ENCODE measurements at places on chromosomes 1 and 21.

DNA sequence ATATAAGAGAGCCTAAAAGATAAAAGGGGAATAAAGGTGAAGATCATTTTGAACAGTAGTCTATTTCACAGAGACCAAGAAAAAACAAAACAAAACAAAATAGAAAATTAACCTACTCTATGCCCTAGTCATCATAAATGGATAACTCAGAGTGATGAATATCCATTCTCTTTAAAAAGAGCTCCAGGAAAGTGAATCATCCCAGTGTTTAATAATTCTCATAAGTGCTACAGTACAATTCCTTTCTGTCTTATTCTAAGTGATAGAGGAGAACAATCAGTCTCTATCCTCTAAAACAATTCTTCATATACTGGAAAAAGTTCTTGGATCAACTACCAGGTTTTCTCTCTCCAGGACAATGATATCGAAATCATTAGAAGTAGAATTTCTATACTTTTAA is 45.8 kb downstream of the GDAP2 start:
- H3K4me3 ChIP-seq, result no peak overlapping the region
- H3K4me1 ChIP-seq, result no peaks in the 10 kb centered on the region
- DNase-seq, result no peak
- H3K27me3 ChIP-seq, result no peaks in the 10 kb centered on the region
- no peak overlapping the region for H3K27ac ChIP-seq

DNA sequence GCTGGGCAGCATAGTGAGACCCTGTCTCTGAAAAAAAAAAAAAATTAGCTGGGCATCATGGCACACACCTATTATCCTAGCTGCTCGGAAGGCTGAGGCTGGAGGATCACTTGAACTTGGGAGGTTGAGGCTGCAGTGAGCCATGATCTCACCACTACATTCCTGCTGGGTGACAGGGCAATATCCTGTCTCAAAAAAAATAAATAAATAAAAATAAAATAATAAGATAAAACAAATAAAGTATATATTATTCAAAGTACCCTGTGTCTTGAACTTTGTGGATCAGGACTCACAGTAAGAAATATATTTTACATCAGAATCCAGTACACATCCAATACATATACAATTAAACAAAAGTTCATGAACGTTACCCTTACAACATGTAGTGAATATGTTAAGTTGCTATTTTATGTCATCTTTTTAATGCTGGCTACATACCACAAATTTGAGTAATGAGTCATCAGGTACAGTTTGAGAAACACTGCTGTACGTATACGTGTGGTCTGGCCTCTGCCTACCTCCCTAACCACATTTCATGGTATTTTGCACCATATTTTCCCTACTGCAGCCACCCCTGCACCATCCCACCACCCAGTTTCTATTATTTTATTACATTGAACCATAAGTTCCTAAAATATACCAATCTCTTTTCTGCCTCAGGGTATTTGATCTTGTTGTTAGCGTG is 4.4 kb downstream of the NME7 start:
- no peak overlapping the region for H3K4me3 ChIP-seq
- no peak for DNase-seq
- no peak overlapping the region for H3K27ac ChIP-seq
- H3K27me3 ChIP-seq, result no peaks in the 10 kb centered on the region

DNA sequence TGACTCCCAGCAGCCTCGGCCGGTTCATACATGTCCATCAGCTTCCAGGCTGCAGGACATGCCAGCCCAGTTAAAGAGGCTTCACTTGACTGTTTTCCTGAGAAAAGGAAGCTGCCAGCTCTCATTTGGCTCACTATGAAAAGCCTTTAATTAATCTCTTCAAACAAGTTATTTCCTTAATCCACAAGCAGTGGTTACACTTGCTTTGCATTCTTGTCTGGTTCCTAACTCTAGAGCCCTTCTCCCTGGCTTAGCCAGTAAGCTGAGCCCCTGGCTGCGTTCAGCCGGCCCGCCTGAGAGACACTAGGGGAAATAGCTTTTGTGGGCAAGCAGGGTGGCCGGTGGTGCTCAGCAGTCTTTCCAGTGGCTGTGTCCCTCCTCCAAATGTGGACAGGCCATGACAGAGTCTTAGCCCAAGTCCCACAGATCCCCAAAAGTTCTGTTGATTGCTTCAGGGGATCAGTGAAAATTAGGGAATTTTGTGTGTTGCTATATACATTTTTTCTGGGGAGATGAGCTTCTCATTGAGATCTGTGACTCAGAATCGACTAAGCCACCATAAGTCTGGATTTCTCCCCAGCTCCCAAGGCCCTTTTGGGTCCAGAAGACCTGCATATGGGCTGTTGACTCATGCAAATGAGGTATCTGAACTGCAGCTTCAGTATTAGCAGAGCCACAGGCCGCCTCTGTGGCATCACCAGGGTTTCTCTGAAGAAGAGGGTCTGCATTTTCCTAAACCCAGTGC is 10.1 kb downstream of the ATF3 start:
- no peaks in the 10 kb centered on the region for H3K27me3 ChIP-seq
- H3K36me3 ChIP-seq, result peaks cover 69% of the 10 kb centered on the region
- H3K4me1 ChIP-seq, result no peaks in the 10 kb centered on the region
- no peak for DNase-seq
- no peak overlapping the region for H3K27ac ChIP-seq

GRCh38 chr1:226276077-226276682 is 32.8 kb downstream of the LIN9 start:
- H3K4me3 ChIP-seq, result no peak overlapping the region
- DNase-seq, result no peak
- H3K4me1 ChIP-seq, result no peaks in the 10 kb centered on the region
- no peaks in the 10 kb centered on the region for H3K27me3 ChIP-seq
- no peaks in the 10 kb centered on the region for H3K36me3 ChIP-seq

- H3K4me3 ChIP-seq, result no peak overlapping the region
- H3K27me3 ChIP-seq, result no peaks in the 10 kb centered on the region
These were observed 43.3 kb downstream of the TP73 start for GRCh38 chr1:3695326-3696217.

DNA sequence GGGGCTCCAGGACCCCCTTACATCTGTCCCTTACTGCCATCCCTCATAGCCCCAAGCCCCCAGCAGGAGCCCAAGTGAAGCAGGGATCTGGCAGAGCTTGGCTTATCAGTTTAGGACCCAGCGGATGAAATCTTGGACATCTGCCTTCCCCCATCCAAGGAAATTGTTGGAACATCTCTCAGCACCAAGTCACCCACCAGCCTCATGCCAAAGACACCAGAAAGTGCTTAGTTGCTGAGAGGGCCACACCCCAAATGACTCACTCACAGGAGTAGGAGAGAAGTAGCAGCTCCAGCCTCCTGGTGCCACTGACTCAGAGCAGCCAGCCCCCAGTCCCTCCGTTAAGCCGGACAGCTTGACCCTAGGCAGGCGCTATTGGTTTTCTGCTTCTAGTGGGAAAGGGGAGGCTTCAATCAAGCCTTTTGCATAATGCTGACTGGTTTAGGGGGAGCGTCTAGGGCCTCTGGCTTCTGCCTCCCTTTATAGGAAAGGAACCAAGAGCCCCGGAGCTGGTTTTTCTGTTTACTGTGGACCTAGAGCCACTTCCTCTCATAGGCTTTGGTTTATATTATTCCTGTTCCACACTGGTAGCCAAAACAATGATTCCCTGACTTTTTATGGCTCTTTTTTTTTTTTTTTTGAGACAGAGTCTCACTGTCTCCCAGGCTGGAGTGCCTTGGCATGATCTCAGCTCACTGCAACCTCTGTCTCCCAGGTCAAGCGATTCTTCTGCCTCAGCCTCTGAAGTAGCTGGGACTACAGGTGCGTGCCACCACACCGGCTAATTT is 114.2 kb upstream of the IPO9 start:
- peak; percentile 87 for DNase-seq
- H3K4me3 ChIP-seq, result no peak overlapping the region
- H3K36me3 ChIP-seq, result peaks cover 5% of the 10 kb centered on the region
- no peaks in the 10 kb centered on the region for H3K27me3 ChIP-seq
- H3K27ac ChIP-seq, result peak overlapping the region; percentile 90

GRCh38 chr1:192506741-192507155 is 68.8 kb upstream of the RGS1 start:
- H3K27ac ChIP-seq, result no peak overlapping the region
- no peaks in the 10 kb centered on the region for H3K36me3 ChIP-seq
- no peaks in the 10 kb centered on the region for H3K4me1 ChIP-seq
- H3K4me3 ChIP-seq, result no peak overlapping the region
- DNase-seq, result no peak

DNA sequence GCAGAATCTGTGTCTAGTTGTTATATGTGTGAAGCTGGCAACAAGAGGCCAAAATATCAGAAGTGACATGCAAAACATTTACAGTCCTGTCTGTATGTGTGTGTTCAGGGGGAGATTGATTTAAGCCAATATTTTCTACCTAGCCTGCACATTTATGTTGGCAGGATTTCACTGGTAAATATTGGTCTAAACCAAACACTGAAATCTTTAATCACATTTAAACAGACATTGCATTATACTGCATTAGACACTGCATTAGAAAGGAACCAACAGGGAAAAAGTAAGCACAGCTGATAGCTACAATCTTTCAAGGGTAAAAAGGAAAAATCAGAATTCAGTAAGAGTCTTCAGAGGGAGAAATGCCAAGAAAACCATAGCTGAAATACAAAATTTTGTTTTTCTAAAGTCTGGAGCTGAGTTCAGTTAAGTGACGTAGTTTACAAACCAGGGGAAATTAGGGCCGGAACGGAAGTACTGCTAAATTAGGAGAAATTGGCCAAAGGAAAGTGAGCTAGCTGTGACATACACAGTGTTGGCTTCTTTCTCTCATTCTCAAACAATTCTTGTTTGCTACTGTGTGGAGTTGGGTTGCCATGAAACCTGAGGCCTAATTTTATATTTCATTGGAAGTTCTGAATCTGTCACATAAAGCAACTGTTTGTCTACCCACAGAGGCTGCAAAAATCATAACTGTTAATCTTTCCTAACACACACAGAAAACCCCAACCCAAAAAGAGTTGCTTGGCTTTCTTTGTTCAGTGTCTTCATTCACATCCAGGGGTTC is 217.3 kb upstream of the SGIP1 start:
- peaks cover 40% of the 10 kb centered on the region for H3K4me1 ChIP-seq
- no peak overlapping the region for H3K4me3 ChIP-seq
- H3K36me3 ChIP-seq, result no peaks in the 10 kb centered on the region

- H3K27ac ChIP-seq, result peak within 1 kb of the TSS; percentile 8
- H3K4me3 ChIP-seq, result no peak within 1 kb of the TSS
- peaks cover 14% of the 10 kb centered on the region for H3K4me1 ChIP-seq
- H3K27me3 ChIP-seq, result peaks cover 6% of the 10 kb centered on the region
- no peaks in the 10 kb centered on the region for H3K36me3 ChIP-seq
These were observed at the start of gene CHI3L1 for GRCh38 chr1:203186446-203187303. CHI3L1 (minus strand) TSS chr1:203186704; CDS start chr1:203186623, 81 bp downstream.

DNA sequence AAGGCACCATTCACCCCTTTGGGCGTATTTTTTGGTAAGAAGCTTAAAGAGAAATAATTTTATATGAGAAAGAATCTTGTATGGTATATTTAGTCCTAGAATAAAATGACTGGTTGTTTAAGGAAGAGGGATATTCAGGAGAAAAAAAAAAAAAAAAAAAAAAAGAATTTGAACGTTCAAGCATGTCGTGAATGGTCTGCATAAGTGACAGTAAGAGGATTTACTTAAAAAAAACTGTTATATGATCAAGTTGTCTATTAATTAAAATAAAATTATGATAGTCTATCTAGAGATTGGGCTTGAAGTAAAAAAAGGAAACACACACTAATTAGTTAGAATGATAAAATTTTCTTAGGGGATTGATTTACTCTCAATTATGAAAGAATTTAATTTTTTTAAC is 11.7 kb upstream of the OR14I1 start:
- no peaks in the 10 kb centered on the region for H3K36me3 ChIP-seq
- H3K4me1 ChIP-seq, result no peaks in the 10 kb centered on the region

DNA sequence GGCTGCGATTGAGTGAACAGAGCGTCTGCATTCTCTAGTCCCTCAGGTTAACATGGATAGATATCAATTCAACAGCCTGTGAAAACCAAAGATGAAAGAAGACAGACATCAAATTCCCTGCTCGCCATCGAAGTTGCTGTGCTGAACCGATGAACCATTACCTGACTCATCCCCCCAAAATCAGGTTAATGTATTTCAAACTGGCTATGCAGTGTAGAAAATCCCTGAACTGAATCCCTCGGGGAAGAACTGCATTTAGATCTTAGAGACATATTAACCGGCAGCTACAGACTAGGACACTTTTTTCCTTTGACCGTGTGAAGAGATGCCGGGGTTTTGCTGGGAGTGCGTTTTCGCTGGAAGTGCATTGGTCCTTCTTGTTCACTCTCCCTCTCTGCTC is 213.2 kb upstream of the KIAA0040 start:
- H3K4me1 ChIP-seq, result no peaks in the 10 kb centered on the region
- DNase-seq, result no peak
- H3K36me3 ChIP-seq, result no peaks in the 10 kb centered on the region
- no peak overlapping the region for H3K4me3 ChIP-seq
- H3K27me3 ChIP-seq, result peaks cover 3% of the 10 kb centered on the region

DNA sequence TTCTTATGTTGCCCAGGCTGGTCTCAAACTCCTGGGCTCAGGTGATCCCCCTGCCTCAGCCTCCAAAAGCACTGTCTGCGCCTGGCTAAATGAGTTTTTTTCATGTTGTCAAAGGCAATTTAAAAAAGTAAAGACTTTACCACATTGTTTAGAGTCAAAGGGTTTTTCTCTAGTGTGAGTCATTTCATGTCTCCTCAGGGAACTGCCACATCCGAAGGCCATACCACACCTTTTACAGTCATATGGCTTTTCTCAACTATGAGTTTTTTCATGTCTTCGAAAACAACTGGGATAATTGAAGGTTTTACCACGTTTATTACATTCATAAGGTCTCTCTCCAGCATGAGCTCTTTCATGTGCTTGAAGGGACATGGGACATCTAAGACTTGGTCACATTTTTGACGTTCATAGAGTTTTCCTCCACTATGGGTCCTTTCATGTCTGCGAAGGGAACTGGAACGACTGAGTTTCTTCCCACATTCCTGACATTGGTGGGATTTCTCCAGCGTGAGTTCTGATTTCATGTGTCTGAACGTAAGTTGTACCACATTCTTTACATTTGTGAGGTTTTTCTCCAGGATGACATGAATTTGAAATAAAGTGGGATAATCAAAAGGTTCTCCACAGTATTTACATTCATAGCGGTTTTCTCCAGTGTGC is 65.6 kb downstream of the UCHL5 start:
- no peak overlapping the region for H3K4me3 ChIP-seq
- no peaks in the 10 kb centered on the region for H3K4me1 ChIP-seq

DNA sequence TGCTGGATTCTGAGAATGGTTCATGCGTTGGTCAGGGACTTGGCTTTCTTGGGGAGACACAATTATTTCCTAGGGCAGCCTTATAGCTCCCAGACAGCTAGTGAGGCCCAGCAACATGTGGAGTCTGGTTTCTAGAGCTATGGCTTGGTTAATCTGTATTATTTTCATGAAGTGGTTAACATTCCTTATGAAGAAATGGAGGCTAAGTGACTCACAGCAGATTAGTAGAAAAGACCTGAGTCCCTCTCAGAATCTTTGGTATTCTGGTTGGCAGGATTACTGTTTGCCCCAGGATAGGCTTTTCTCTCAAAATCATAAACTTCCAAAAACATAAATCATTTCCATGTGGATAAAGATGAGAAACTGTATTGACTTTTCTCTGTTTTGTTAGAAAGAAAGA is 42.3 kb downstream of the DUSP10 start:
- no peak overlapping the region for H3K4me3 ChIP-seq
- H3K36me3 ChIP-seq, result peaks cover 10% of the 10 kb centered on the region
- no peak overlapping the region for H3K27ac ChIP-seq
- H3K4me1 ChIP-seq, result no peaks in the 10 kb centered on the region
- DNase-seq, result no peak

GRCh38 chr1:37919277-37919676 is 27.6 kb downstream of the INPP5B start:
- DNase-seq, result no peak
- peaks cover 16% of the 10 kb centered on the region for H3K36me3 ChIP-seq
- no peaks in the 10 kb centered on the region for H3K27me3 ChIP-seq
- no peak overlapping the region for H3K4me3 ChIP-seq
